ENCODE measurements at places on chromosomes 7 and 10. TPM values are rescaled to one million over a fixed set of nuclear protein-coding genes. Genes with fewer than 3 reads are reported as not detected.
A peak's percentile ranks its signal among the peaks of the same experiment; 100 is the strongest.

- DNase-seq: no peak
Measured at GRCh38 chr7:141272417-141272816, 198.6 kb downstream of the TMEM178B start.

The INA gene
- not detected for total RNA-seq

The NUP42 gene
- total RNA-seq: 34.2 TPM

The TNS3 gene
- total RNA-seq: 47.0 TPM

The CALHM3 gene
- total RNA-seq: not detected

The GIMAP7 gene
- total RNA-seq: not detected

GRCh38 chr7:79084423-79084822, 369.0 kb downstream of the MAGI2 start:
- no peak for DNase-seq

DNA sequence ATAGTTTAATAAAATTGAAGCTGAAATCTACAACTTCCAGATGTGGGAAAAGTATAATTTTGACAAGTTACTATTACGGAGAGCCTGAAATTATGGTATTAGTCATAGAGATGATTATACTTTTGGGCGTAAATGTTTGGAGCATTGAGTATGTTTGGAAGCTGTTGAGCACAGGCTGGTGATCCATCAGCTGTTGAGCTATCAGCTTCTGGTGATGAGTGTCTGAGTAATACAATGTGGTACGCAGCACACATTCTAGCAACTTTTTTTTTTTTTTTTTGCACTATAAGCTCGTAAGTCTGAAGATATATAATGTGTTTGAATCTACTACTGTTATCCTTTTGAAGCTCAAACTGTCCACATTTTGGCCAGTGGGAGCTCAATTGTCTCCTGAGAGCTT, 123.4 kb downstream of the ATE1 start:
- DNase-seq: peak; percentile 90

The HYAL4 gene
- total RNA-seq: not detected

The PNLIP gene
- total RNA-seq: not detected

DNA sequence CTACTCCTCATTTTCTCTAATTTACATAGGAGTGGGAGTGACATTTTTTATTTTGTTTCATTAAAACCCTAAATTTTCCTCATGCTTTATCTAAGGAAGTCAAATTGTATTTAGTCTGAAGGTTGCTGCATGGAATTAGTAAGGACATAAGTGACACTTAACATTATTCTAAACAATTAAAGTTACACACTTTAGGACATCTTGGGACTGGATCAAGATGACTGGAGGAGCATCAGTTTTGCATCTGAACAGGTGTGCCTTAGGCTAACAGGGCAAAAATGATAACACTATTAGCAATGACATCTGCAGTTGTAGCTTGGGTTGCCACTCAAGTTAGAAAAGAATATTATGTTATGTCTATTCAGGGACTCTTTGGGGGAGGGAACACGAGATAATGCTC, 199.4 kb downstream of the HDAC9 start:
- no peak for DNase-seq

The HOXA5 gene
- 0.25 TPM for total RNA-seq

- peak; percentile 46 for DNase-seq
Measured at GRCh38 chr7:99210265-99210970, 2.5 kb upstream of the KPNA7 start.

- DNase-seq: no peak
Measured at GRCh38 chr10:33557313-33557712, 222.8 kb upstream of the NRP1 start.

- DNase-seq: no peak
Measured at GRCh38 chr10:126599949-126600682, 70.4 kb downstream of the C10orf90 start.

- DNase-seq: no peak
Measured at GRCh38 chr7:56291-56913, 136.0 kb upstream of the FAM20C start.

DNA sequence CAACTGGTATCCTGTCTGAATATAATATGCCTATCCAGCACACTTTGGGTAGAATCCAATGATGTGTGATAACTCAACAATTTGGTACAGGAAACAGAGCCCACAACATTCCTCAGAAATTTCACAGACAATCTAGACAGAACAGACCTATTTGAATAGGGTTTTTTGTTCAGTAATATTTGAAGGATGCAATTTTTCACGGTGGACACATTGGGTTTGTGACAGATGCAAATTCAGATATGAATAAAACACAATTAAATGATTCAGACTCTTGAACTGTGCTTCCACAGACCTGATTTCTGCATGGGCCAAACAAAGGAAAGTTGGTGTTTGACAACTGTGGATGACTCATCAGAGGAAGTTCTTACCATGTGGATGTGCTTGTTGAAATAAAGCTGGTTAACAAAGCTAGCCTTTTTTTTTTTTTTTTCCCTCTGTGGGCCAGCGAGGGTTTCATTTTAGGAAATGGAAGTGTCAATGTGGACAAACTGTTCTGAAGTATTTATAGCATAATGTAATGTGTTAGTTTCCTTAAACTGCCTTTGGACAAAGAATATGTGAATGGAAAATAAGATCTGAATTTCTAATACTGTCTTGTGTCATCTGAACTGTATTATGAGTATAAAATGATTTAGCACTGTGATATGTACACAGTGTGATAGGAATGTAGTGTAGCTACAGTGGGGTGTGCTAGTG, 43.2 kb upstream of the FAM133B start:
- peak; percentile 96 for DNase-seq

The HOXA3 gene
- total RNA-seq: 2.1 TPM

The LRRD1 gene
- total RNA-seq: not detected

The ZDHHC16 gene
- total RNA-seq: 69.1 TPM

GRCh38 chr10:84607044-84607443, 278.7 kb downstream of the CCSER2 start:
- no peak for DNase-seq

DNA sequence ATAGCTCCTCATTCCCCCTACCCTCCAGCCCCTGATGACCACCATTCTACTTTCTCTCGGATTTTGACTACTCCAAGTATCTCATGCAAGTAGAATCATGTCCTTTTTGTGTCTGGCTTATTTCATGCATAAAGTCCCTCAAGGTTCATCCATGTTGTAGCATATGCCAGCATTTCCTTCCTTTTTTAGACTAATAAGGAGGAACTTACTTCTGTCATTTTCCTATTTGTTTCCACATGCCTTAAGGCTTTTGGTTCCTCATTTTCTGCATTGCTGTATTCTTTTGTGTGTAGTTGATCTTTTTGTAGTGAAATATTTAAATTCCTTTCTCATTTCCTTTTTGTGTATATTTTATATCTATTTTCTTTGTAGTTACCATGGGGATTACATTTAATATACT, 376.9 kb downstream of the CALN1 start:
- no peak for DNase-seq

- DNase-seq: peak; percentile 85
Measured at GRCh38 chr7:50653126-50653864, 88.1 kb upstream of the DDC start.

DNA sequence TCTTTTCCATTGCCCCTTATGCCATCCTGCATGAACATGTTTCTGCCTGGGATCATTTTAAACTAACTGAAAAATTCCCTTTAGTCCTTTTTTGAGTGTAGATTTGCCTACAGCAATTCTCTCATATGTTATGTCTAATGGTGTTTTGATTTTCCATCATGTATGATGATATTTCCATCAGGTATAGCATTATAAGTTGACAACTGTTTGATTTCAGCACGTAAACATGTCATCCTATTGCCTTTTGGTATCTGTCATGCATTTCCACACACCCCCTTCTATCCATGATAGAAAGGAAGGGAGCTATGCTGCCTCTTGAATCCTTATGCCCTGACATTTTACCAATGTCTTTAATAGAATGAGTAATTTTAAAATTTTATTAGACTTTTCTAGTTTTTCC, 116.8 kb downstream of the ZPBP start:
- no peak for DNase-seq

The CALML3 gene
- not detected for total RNA-seq

The ZNF789 gene
- 2.8 TPM for total RNA-seq

DNA sequence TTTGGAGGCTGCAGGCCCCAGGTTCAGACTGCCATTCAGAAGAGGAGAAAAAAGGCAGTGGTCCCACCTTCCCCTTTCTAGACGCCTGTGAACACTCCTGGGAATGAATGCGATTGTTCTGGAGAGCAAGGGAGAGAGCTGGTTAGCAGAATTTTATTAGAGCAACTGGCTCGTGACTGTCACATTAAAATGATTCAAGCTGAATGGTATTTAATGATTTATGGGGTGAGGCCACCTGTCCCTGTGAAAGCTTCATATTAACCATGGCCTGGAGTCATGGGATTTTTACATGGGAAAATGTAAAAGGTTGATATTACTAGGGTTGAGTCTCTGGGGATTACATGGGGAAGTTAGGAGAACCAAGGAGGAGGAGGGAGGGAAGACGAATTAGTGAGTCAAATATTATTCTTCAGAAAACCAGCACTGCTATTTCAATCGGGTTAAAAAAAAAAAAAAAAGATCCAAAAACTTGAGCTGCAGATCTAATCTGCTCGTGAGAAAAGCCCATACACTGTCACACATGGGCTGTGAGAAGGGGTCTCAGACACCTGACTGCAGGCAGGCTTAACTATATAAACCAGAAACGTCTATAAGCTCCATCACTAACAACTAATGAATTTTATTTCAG, 8.3 kb downstream of the CXCL12 start:
- DNase-seq: no peak

The AFAP1L2 gene
- total RNA-seq: not detected

The CYP2C19 gene
- total RNA-seq: not detected

DNA sequence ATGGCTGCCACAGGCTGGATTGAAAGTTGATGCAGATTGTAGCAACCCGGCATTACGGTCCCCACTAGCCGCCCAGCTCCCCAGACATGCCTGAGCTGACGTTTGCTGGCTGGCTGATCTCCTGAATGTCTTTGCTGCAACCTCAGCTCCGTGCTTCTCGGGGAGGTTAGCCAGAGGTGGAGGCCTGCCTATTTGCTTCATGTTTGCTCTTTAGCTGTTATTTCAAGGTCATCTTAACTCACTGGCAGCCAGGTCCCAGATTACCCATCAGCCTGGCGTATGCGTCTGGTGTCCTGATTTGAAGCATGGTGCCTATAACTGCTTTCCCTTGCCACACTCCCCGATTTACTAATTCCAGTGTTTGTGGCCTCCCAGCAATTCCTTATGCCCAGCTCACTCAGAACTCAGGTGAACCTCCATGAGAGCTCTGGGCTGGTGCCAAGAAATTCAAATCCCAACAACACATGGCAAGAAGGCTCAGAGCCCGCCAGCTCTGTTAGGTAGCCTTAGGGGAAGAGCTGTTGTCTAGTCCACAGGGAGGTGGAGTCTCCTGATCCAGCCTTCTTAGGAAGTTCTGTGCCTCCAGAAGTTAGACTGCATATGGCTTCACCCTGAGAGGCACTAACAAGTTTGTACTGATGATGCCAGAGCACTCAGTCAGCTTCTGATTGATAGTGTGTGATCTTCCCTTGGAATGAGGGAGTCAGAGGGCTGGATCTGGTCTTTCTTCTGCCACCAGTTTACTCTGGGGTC, 69.7 kb upstream of the EXOC4 start:
- no peak for DNase-seq

GRCh38 chr7:147818317-147818716, 772.2 kb upstream of the C7orf33 start:
- no peak for DNase-seq

- no peak for DNase-seq
Measured at GRCh38 chr10:67527351-67527750, 168.6 kb downstream of the CTNNA3 start.

DNA sequence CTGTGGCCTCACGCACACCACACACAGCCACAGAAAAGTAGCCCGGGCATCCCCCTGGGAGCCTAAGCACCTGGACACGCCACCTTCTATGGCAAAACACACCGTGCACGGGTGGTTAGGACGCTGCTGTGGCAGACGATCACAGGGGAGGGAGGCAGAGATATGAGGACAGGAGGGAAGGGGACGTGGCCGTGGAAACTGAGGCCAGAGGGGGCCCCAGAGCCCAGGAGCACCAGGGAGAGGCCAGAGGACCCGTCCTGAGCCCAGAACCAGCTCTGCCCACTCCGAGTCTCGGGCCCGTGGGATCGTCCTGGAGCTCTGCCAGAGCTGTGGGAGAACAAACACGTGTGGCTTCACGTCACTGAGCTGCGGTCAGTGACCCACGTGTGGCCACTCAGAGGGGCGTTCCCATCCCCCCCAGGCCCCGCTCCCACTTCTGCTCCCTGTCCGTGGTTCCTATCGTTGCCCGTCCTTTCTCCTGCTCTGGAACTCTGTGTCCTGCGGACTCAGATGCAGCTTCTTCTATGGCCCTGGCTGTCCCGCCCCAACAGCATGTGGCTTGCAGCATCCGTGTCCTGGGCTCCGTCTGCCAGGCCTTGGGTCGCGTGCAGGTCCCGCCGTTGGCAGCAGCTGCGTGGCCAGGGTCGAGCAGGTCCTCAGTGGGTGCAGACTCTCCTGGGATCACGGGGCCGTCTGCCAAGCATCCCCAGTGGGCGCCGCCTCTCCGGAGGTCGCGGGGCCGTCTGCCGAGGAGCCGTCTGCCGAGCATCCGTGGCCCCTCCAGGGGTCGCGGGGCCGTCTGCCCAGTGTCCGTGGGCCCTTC, 31.0 kb downstream of the GET4 start:
- peak; percentile 26 for DNase-seq

DNA sequence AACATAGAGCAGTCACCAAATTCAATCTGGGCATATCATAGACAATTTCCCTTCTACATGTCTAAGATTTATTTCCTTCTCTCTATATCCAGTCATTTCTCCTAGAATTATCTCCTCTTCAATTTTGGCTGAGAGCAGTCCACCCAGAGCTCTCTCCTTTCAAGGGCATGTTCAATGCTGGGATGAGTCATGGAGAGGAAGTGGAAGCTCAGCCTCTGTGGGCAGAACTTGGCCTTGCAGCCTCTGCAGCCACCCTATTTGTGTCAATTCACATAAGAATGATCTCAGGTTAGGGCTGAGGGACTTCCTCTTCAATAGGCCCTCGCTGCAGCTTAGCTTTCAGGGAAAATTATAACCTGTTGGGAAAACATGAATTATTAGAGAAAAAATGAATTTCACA, 560.8 kb downstream of the POM121L12 start:
- no peak for DNase-seq

GRCh38 chr10:111107023-111107422, 30.2 kb downstream of the ADRA2A start:
- no peak for DNase-seq

Measured in GM23248 (cell line).